ENCODE measurements at places on chromosomes 12 and 14.
A peak's percentile ranks its signal among the peaks of the same experiment; 100 is the strongest.

GRCh38 chr14:104870368-104871144 lies 5.5 kb downstream of the CEP170B start:
- DNase-seq, result peak; percentile 35

DNA sequence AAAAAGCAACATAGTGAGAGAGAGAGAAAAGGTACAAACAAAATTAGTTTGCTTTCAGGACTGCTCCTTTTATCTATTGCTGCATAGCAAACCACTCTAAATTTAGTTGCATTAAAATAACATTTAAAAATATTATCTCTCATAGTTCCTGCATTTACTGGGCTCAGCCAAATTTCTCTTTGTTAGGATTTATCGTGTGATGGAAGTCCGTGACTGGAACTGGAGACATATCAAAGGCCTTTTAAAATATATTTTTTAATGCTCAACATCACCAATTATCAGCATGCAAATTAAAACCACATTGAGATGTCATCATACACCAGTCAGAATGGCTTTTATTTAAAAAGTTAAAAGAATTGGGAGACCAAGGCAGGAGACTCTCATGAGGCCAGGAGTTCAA lies 107.6 kb upstream of the SYT1 start:
- no peak for DNase-seq

- DNase-seq, result no peak
Measured at GRCh38 chr12:95755261-95755865, 35.2 kb downstream of the NTN4 start.

- DNase-seq, result no peak
Measured at GRCh38 chr12:93984005-93984404, 164.4 kb upstream of the PLXNC1 start.

DNA sequence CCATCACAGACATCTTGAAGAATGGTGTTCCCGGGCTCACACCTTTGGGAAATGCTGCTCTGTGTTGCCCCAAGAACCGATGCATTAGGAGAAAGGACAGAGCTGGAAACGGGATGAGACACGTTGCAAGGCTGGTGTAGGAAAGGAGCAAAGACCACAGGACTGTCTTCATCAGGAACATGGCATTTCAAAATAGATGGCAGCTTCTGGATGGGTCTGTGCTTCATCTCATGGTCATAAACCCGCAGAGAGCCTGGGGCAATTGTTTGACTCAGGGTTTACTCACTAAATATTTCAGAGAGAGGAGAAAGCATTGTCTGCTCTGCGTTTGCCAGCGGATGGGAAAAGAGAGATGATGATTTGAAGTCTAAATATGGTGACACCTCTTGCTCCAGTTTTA lies 76.3 kb downstream of the CACNA1C start:
- no peak for DNase-seq

GRCh38 chr12:24649634-24650033 lies 299.3 kb downstream of the BCAT1 start:
- DNase-seq, result no peak

GRCh38 chr12:28855761-28856310 lies 293.2 kb upstream of the FAR2 start:
- DNase-seq, result no peak

GRCh38 chr12:95416111-95416636 lies 57.8 kb upstream of the METAP2 start:
- no peak for DNase-seq

DNA sequence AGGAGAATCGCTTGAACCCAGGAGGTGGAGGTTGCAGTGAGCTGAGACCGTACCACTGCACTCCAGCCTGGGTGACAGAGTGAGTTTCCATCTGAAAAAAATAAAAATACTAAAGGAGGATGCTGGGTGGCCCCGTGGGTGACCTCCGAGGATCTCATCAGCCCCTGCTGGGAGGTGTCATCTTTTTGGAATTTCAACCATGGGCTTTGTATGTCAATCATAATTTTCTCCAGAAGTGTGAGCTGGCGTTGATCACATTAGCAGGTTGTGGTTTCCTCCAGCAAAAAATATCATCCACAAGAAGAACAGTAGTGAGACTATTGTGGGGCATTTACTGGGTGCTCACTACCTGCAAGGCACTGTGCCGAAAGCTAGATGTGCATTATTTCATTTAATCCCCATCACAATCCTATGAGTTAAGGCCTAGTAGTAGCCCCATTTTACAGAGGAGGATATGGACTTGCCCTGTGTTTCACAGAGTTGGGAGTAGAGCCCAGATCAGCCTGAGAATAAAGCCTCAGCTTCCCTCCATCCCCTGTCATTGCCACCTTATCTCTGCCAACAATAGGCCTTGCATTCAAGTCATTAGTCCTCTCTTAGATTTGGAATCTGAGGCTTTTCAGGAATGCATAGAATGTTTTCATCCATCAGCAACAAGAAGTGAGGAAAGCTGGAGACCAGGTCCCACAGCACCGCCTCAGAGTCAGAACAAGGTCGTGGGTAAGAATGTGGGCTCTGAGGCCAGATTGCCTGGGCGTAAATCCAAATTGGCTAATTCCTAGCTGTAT lies 39.8 kb downstream of the SVOP start:
- DNase-seq, result no peak

GRCh38 chr14:24113379-24113800 lies 1.2 kb upstream of the DCAF11 start:
- no peak for DNase-seq

DNA sequence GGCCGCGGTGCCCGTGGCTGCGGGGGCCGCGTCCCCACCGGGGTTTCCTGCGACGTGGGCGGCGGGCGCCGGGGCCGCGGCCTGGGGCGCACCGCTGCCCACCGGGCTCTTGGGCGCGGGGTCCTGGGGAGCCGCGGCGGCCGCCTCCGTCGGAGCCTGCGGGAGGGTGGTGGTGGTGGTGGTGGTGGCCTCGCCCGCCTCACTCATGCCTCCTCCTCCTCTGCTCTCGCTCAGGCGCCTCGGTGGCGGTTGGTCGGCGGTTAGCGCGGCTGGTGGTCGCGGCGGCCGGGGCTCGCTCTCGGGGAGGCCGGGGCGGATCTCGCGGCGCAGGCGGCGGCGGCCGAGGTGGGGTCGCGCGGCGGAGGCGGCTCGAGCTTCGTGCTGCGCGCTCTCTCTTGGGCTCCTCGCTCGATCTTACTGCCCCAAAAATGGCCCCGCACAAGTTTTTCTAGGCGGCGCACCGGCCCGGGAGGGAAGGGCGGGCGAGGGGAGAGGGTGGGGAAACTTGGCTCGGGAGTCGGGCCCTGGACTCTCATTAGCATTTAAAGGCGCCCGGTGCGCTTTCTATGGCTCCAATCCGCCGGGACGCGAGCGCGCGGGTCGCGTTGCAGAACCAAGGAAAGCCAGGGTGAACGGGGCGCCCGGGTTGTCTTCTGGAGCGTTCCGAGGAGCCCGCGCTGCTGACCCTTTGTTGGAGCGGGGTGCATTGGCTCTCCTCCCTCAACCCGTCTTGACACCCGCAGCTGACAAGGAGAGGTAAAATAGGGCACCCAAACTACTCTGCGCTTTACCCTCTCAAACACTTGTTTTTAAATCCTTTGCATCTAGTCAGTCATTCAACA lies at the start of gene YBX3:
Gene YBX3, minus strand, starts transcription at position 419 of the 842 bp plus-strand sequence. Its CDS starts 212 bp downstream, at position 207.
- peak; percentile 37 for DNase-seq

- no peak for DNase-seq
Measured at GRCh38 chr12:132285991-132286681, 43.3 kb downstream of the GALNT9 start.

GRCh38 chr14:77069551-77069950 lies 28.5 kb upstream of the CIPC start:
- DNase-seq, result no peak

- DNase-seq, result no peak
Measured at GRCh38 chr14:61461808-61462275, 140.5 kb downstream of the PRKCH start.
